NCI-H1105 (cell line): ENCODE measurements at places on chromosomes 7 and 10.

GRCh38 chr10:123357421-123357930, 203.3 kb downstream of the BUB3 start:
- DNase-seq: no peak

DNA sequence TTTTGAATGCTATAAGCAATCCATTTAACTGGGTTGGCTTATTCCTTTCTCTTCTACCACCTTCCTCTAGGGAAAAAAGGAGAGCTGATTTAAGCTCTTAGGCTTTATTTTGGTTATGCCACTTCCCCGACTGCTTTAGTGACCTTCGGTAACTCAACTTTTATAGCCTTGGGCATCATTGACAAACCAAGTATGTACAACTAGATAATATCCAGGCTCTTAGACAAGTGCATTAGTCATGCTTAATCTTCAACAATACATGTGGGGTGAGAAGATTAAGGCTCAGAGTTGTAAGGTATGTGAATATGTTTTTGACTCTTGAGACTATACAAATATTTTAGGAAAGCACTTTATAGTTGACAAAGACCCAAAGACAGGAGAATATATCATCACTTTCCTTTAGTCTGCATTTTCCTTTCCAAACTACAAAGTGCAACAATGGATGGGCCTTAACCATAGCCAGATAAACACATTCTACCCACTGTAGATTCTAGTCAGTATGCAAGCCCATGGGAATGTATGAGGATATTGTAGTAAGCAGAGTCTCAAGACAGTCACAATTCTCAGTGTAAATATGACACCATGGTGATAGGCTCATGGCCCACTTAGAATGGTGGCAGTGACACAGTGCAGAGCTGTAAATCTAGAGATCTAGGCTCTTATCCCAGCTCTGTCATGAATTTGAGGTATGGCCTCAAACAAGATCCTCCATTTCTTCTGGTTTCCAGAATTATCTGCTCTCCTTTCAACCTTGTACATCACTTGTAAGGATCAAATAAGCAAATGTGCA, 1117.3 kb downstream of the SORCS3 start:
- DNase-seq: no peak

DNA sequence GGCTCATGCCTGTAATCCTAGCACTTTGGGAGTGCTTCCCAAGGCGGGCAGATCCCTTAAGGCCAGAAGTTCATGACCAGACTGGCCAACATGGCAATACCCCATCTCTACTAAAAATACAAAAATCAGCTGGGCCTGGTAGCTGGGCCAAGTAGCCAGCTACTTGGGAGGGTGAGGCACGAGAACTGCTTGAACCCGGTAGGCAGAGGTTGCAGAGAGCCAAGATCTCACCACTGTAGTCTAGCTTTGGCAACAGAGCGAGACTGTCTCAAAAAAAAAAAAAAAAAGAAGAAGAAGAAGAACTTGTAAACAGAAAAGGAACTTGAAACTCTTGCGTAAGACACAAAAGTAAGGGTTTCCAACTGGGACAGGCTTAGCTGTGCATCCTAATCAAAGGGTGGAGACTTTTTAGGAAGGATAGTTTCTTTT, 5.6 kb upstream of the IFIT2 start:
- no peak for DNase-seq

GRCh38 chr10:88835910-88836221, 15.8 kb downstream of the ANKRD22 start:
- DNase-seq: no peak

GRCh38 chr7:83040484-83040883, 122.2 kb downstream of the PCLO start:
- DNase-seq: no peak
